ENCODE measurements at places on chromosomes 13 and 19.

- DNase-seq, result no peak
Observed at GRCh38 chr19:7926021-7926726, at the start of gene CTXN1. TSS of gene CTXN1 (minus strand) at chr19:7926135. CDS start at chr19:7925538, 597 bp downstream.

- DNase-seq, result no peak
Observed at GRCh38 chr13:42984026-42984425, 8.0 kb downstream of the EPSTI1 start.

DNA sequence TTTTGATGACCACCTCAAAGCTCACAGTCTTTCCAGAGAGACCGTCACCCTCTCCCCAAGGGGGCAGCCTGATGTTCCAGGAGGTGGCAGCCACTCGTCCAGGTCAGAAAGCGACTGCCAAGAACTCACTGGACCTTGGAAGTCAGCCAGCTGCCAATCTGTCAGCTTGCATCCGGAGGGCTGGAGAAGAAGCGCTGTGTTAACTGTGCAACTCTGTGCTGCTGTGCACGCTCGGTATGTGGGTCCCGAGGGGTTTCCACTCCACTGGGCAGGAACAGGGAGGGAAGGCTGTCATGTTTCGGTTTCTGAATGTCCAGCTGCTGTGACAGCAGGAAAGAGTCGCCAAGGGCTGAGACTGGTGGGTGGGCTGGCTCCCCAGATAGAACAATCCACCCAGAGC lies 89.2 kb downstream of the CACNA1A start:
- DNase-seq, result no peak

- DNase-seq, result no peak
Observed at GRCh38 chr19:38070573-38070972, 153.4 kb downstream of the DPF1 start.
